GM06990 (cell line): ENCODE measurements at places on chromosomes 4 and X.
A peak's percentile ranks its signal among the peaks of the same experiment; 100 is the strongest.

DNA sequence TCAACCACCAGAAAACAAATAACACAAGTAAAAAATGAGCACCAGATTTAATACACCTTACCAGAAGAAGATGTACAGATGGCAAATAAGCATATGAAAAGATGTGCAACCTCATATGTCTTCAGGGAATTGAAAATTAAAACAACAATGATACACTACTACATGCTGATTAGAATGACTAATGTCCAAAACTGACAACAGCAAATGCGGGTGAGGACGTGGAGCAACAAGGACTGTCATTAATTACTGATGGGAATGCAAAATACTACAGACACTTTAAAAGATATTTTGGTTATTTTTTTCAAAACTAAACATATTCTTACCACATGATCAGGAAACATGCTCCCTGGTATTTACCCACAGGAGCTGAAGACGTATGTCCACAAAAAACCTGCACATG is 140.3 kb downstream of the FRYL start:
- DNase-seq: no peak

DNA sequence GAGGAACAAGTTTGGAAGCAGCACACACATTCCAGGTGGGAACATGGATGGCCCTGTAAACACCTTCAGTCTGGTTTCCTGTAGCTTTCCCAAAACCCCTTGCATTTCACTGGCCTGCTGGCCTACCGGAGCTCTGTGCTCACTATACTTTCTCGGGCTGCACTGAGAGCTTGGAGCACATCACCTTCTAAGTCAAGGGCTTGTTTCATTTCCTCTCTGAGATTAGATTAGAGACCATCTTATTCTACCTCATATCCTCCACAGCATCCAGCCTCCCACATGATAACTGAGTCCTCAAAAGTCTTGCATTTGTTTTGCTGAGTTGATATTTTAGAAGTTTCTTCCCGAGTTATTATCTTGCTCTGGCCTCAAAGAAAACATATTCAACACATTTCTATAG is 147.7 kb downstream of the RASL11B start:
- DNase-seq: no peak

- DNase-seq: no peak
Observed at GRCh38 chrX:37287741-37288444, 61.3 kb upstream of the PRRG1 start.

DNA sequence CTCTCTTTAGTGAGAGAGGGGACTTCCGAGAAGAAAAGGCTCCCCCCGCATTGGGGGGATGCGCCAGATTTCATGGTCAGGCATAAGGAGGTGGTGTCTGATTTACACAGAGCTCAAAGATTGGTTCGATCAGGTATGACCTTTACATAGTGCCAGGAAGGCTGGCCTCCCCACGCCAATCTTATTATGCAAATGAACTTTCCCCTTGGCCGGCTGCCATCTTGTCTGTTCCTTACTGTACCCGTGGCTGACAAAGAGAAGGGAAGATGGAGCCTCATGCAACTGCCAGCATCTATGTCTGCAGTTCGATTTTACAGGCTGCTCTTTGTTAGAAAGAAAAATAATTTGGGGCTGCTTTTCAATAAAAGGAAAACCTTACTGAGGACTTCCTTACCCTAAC is 197.2 kb downstream of the GPM6A start:
- DNase-seq: no peak

- DNase-seq: no peak
Observed at GRCh38 chr4:147518086-147518485, 37.2 kb downstream of the EDNRA start.

GRCh38 chrX:38935561-38935960 is 134.3 kb downstream of the MID1IP1 start:
- DNase-seq: no peak

- DNase-seq: no peak
Observed at GRCh38 chrX:147498796-147499195, 412.9 kb upstream of the FMR1 start.

- DNase-seq: no peak
Observed at GRCh38 chr4:40976343-40976742, 226.6 kb downstream of the NSUN7 start.

GRCh38 chrX:132775263-132775823 is 183.1 kb downstream of the HS6ST2 start:
- peak; percentile 2 for DNase-seq

- DNase-seq: no peak
Observed at GRCh38 chrX:136827026-136827425, 46.3 kb upstream of the ARHGEF6 start.

DNA sequence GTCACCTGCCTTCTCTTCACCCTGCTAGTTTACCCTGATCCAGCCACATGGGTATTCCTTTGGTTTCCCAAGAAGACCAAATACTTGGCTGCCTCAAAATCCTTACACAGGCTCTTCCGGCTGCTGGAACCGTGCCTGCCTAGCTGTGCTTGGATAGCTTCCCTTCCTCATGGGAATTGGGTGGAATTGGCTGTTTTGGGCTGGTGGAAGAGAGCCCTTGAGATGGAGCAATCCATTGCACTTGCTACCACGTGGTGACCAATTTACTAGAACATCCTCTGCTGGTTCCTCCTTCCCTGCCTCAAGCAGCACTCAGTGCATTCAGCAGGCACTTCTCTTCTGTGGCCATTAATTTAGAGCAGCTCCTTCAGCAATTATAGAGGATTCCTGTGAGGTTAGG is 119.3 kb upstream of the AP1S2 start:
- no peak for DNase-seq

- no peak for DNase-seq
Observed at GRCh38 chrX:129522184-129523078, 859 bp downstream of the SMARCA1 start.

DNA sequence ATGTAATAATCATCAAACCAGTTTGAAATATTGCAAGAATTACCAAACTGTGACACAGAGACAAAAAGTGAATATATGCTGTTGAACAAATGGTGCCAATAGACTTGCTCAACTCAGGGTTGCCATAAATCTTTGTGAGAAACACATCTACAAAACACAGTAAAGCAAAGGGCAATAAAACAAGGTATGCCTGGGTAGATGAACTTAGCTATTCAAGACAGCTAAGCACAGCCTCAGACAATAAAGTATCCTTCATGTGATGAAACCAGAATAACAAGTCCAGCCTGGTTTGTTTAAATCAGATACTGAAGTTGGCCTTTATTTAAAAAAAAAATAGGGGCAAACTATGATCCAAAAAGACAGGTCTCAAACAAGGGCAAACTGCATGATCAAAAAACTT is 19.2 kb downstream of the LAMTOR3 start:
- no peak for DNase-seq

DNA sequence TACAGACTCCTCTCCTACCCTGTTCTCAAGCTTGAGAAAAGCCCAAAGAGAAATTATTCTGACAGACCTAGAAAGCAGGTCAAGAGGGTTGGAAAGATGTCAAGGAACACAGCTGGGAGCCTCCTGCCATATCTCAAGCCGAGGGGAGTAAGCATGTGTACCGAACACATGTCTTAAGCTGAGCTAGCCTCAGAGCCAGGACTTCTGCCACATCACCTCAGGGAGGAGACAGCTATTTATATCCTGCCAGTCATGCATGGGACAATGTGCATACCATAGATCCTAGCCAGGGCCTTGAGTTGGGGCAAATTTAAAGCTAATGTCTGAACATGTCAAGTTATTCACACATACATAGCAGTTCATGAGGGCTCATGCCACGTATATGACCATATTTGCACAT is 11.8 kb downstream of the TMEM31 start:
- no peak for DNase-seq

DNA sequence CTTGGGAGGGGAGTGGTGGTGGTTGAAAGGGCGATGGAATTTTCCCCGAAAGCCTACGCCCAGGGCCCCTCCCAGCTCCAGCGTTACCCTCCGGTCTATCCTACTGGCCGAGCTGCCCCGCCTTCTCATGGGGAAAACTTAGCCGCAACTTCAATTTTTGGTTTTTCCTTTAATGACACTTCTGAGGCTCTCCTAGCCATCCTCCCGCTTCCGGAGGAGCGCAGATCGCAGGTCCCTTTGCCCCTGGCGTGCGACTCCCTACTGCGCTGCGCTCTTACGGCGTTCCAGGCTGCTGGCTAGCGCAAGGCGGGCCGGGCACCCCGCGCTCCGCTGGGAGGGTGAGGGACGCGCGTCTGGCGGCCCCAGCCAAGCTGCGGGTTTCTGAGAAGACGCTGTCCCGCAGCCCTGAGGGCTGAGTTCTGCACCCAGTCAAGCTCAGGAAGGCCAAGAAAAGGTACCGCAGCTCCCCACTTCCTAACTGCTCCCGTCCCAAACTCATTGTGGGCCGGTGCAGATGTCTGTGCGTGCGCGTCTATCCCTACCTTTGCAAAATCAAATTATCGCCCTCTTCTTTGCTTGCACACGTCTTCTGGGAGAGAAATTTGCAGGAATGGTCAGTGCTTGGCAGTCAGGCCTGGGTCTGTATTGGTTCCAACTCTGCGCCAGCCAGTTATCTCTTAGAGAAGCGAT is 533 bp downstream of the IL15 start:
- DNase-seq: peak; percentile 70

- no peak for DNase-seq
Observed at GRCh38 chrX:103524747-103525146, 5.5 kb upstream of the RAB40A start.

DNA sequence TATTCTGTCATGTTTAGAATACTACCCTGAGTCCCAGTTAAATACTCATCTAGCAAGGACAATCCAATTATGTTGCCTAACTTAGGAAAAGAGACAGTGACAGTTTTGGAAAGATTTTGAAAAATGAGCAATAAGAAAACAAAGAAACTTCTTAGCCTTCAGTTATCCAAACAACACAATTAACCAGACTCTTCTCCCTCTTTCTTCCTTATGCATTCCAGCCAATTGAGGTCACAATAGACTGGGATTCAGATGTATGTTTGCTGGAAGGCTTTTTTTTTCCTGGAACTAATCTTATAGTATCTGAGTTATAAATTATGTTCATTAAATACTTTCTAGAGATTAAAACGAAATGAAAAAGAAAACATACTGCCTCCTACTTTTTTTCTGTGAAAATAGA is 109.6 kb downstream of the GUCY2F start:
- DNase-seq: no peak

DNA sequence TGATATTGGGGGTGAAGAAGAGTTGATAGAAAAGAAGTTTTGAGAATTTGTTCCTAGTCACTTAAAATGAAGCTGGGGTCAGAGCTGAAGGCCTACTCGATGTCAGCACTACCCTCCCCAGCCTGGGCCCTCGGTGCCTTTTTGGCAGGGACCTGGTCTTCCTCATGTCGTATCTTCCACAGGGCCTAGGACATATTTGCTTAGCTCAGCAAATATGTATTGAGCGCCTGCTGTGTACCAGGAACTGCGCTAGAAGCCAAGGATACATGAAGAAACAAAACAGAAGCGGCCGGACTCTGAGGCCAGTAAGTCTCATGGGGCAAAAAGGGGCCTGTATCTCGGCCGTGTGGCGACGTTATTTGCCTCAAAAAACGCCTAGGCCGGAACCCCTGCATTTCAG is 44.3 kb downstream of the DCTD start:
- DNase-seq: no peak

- DNase-seq: no peak
Observed at GRCh38 chrX:119726900-119727555, 31.4 kb upstream of the SOWAHD start.

DNA sequence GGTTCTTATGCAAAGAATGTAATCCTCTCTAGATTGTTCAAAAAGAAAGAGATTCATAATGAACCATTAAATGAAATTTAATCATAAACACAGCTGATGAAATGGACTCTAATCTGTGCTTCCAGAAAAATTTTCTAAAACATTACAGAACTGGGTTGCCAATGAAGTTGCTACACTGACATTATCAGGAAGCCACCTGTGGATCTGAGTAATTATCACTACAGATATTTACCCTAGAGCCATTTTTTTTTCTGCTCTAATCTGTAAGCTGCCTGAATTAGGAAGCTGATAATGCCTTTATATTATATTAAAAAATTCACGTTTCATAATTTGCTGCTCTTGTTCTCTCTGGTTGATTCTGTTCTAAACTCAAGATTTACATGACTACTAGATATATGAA is 380.1 kb downstream of the GRIA2 start:
- DNase-seq: no peak

DNA sequence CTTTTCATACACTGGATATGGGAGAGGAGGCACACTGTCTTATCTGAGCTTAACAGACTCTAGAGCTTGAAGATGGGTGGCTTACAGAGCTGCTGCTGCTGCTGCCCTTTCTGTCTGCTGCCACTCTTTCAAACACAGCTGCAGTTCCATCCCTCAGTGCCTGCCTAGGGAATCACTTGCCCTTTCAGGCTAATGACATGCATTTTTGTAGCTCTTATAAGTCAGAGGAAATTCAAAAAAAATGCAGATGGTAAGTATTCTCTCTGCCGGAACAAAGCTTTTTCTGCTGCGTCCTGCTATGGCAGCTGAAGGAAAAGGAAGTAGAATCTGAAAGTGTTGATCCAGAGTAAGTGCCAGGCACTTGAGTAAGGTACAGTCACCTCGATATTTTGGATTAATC is 460.4 kb upstream of the DIAPH2 start:
- DNase-seq: no peak

GRCh38 chr4:158722291-158722916 is 792 bp downstream of the PPID start:
- DNase-seq: no peak

- no peak for DNase-seq
Observed at GRCh38 chrX:8010105-8010504, 82.9 kb upstream of the PNPLA4 start.

GRCh38 chrX:3286196-3286945 is 60.1 kb downstream of the MXRA5 start:
- no peak for DNase-seq

GRCh38 chr4:27714073-27714472 is 853.4 kb downstream of the STIM2 start:
- no peak for DNase-seq

- no peak for DNase-seq
Observed at GRCh38 chrX:35046660-35047296, 104.2 kb downstream of the FAM47B start.

DNA sequence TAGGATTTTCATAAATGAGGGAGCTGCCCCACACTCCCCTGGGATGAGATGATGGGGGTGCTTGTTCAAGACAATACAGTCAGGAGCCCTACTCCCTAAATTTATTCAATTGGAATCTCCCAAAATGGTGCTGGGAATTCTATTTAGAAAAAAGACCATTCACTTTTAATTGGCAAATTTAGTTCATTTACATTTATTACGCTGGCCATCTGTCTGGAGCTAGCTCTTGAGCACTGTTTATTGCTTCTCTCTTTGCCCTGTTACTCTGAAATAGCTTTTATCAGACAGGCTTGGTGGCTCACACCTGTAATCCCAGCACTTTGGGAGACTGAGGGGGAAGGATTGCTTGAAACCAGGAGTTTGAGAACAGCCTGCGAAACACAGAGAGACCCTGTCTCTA is 2.0 kb upstream of the ARSD start:
- DNase-seq: no peak
